ENCODE measurements at places on chromosomes 4 and X.

DNA sequence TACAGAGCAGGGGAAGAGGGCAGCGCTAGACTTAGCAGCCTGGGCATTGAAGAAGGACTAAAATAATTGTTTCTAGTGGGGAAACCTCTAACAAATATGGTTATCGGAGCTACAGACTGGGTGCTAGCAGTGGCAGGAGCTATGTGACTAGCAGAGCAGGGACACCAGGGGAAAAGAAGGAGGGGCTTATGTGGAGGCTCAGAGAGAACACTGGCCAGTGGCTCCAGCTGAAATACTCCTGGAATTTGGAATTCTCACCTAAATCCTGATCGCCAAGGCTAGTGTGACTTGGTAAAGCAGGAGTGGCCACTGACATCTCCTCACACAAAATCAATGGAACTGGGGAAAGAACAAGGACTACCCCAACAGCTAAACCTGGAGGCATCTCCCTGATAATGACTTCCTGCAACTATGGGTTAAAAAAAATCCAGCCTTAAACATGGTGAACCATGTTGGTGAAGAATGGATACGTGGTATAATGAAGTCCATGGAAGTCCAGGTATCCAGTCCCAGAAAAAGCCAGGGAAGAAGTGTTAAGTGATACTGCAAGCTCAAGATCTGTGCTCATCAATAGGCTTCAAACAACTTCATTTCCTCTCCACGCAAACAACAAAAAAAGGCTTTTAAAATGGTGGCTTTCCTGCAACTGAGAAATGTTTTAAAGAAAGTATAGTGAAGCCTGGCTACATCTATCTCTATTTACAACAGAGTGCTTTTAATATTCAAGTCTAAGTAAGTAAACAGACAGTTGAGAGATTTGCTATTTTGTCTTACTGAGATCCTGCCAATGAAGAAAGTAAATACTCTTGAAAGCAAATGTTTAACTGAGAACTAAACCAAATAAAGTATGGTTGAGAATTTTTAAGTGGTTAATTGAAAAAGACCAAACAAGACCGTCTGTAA is 1.8 kb downstream of the TAPT1 start:
- DNase-seq, result no peak

DNA sequence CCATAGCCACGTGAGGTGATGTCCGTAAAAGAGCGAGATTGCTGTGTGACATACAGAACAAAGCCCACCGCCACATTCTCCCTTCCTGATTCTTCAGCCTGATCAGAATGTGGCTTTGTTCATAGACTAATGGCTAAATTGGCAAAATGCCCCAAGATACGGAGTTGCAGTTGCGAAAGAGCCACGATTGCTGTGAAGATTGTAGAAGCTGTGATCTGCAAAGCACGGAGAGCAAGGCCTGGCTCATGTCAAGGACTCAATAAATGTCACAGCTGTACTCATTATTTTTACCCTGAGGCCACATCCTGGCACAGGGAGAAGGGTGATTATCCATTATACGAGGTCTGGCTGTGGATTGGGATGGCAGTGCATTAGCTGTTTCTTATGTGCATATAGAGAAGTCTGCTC is 34.2 kb downstream of the ARSD start:
- DNase-seq, result no peak

DNA sequence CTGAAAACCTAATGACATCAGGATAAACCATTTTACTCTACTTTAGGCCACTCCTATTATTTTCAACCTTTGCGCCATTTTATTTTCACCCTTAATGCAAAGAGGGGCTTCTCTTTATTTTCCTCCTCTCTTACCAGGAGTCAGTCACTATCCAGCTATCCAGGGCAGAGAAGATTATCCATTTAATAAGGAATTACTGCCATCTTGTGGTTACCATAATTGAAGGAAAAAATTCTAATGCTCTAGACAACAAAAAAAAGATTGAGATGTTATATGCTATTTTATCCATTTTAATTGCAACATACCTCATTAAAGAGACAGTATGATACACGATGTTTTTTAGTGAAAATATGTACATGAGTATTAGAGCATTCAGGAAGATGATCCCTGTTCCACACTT is 514.5 kb upstream of the FAM241A start:
- no peak for DNase-seq

DNA sequence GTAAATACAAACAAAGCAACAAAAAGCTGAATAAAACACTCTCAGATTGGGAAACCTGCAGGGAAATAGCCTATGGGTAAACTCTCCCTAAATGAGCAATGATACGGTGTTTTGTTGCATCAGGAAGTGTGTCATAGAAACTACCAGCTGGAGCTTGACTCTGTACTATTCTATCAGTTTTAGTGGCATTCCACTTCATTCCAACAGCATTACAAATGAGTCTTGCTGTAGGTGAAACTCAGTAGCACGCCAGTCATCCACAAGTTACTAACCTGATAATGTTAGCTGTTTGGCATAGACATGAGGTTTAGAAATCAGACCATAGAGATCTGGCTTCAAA is 24.9 kb downstream of the FGFBP1 start:
- no peak for DNase-seq

DNA sequence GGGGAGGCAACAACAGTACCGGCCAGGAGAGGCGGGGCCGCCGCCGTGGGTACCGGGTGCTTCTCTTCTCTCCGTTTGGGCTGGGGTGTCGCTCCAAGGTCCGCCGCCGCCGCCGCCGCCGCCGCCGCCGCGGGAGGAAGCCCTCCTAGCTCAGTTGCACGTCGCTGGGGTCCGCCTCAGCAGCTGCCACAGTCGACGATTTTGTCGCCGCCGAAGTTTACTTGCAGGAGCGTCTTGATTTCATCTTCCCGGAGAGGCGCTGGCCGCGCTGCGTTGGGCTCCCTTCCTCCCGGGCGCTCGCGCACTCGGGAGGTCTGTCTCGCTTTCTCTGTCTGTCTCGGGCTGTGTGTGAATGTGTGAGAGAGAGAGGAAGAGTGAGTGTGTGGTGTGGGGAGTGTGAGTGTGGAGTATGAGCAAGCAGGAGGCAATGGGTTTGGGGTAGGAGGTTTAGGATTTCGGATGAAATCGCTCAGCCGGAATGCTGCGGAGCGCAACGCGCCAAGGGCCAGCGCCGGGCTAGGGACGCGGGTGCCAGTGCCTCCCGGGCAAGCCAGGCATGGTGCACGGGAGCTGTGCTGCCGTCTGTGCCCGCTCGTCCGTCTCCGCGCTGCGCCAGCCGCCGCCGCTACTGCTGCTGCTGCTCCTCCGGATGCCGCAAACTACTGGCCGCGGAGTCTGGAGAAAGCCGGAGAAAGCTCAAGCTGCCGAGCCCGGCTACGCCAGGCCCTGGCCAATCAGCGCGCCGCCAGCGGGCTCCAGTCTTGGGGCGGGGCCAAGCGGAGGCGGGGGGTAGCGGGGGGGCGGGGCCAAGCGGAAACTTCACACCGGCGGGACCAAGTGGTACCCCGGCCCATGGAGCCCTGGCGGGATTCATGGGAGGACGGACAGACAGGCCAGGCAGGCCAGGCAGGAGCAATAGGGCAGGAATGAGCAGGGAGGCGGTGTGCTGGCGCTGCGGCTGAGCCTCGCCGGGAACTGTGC is at the start of gene PCDH19:
Gene PCDH19 (minus strand): TSS at position 664 of the 981 bp plus-strand sequence. CDS start 1,676 bp downstream, outside the sequence.
- peak; percentile 52 for DNase-seq

DNA sequence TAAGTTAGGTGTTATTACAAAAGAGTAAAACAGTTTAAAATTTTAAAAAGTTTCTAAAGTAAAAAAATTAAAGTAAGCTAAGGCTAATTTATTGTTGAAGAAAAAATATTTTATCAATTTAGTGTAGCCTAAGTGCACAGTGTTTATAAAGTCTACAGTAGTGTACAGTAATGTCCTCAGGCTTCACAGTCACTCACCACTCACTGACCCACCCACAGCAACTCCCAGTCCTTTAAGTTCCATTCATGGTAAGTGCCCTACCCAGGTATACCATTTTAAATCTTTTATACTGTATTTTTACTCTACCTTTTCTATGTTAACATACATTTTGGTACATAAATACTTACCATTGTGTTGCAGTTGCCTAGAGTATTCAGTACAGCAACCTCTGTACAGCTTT is 120.3 kb upstream of the DKK2 start:
- no peak for DNase-seq

- no peak for DNase-seq
These were observed 15.7 kb upstream of the MAGEA10 start for GRCh38 chrX:152154050-152154449.

DNA sequence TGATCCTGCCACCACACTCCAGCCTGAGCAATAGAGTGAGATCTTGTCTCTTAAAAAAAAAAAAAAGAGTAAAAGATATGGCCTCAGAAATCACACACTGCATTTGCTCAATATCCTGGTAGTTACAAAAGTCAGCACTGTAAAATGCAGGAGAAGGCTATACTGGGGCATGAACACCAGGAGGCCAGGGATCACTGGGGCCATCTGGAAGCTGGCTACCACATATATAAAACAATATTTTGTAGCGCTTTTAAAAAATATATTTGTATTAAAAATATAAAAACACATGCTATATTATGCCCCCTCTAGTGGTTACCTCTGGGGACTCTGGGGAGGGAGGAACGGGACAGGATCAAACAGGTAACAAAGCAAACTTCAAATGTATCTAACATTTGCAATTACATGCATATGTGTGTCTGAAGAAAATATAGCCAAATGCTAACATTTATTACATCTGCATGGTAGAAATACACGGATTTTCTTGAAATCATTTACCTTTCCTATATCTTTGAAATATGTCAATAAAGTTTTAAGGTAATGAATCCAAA is 4.0 kb downstream of the C4orf46 start:
- no peak for DNase-seq

DNA sequence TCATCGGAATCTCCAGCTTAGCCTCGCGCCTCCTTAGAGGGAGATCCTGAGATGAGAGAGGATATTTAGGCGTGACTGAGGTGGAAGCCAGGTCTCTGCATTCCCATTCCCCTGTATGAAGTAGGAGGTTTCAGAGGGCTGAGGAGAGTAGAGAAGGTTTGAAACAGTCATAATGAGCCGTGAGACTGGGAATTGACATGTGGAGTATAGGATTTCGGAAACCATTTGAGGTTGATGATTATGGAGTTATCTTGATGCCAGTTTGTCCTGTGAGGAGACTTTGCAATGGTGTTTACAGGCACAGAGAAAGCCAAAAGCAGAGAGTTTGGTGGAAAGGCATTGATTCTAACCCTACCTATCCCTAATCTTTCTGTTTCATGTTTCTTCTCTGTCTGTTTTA is 2.0 kb downstream of the CHST7 start:
- DNase-seq, result no peak

DNA sequence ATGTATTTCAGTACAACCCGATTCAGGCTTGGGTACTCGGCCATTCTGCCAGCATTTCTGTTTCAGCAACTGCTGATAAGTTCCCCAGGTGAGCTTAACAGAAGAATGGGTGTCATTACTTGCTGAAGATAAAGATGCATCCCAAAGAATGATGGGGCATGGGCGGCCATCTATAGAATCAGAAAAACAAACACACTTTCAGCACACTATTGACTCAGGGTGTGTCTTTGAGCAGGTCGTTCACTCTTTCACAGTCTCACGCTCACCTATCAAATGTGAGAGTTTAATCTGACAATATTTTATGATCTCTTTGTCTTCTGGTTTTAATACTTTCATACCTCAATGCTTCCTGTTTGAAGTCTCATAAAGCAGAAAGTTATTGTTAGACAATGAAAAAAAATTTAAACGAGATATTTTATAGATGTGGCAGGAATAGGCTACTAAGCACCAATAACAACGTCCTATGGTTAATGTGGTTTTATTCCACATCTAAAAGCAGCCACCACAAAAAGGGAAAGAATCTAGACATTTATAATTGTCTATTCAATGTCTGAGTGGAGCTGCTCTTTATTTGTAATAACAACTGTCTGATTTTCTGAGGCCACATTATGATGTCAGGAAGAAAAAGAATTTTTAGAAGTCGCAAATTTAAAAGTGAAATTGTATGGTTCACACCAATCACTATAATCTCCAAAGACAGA is 17.0 kb downstream of the GASK1B start:
- DNase-seq, result no peak

- DNase-seq, result no peak
These were observed 24.6 kb upstream of the PDLIM3 start for GRCh38 chr4:185559915-185560281.

DNA sequence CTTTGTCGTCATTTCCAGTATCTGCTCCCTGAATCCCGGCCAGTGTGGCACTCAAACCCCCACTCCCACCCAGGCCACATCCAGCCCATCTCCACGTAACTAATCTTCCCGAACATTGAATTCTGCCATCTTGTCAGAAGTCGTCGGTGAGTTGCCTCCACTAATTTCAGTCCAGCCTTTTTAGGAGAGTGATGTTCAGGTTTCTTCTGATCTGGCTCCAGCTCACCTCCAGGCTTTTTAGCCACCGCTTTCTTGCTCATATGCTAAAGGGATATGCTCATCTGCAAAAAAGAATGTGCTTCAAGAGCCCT is 1.3 kb downstream of the TMEM165 start:
- no peak for DNase-seq

GRCh38 chr4:8860892-8861575 is 10.6 kb downstream of the HMX1 start:
- no peak for DNase-seq

- DNase-seq, result no peak
These were observed 36.7 kb downstream of the FOXR2 start for GRCh38 chrX:55659931-55660330.

Measured in lower lobe of right lung (tissue), 2 donors.